ENCODE measurements at places on chromosomes 11 and 22.

GRCh38 chr11:353179-353873 lies 16.0 kb upstream of the B4GALNT4 start:
- DNase-seq: peak; percentile 91

DNA sequence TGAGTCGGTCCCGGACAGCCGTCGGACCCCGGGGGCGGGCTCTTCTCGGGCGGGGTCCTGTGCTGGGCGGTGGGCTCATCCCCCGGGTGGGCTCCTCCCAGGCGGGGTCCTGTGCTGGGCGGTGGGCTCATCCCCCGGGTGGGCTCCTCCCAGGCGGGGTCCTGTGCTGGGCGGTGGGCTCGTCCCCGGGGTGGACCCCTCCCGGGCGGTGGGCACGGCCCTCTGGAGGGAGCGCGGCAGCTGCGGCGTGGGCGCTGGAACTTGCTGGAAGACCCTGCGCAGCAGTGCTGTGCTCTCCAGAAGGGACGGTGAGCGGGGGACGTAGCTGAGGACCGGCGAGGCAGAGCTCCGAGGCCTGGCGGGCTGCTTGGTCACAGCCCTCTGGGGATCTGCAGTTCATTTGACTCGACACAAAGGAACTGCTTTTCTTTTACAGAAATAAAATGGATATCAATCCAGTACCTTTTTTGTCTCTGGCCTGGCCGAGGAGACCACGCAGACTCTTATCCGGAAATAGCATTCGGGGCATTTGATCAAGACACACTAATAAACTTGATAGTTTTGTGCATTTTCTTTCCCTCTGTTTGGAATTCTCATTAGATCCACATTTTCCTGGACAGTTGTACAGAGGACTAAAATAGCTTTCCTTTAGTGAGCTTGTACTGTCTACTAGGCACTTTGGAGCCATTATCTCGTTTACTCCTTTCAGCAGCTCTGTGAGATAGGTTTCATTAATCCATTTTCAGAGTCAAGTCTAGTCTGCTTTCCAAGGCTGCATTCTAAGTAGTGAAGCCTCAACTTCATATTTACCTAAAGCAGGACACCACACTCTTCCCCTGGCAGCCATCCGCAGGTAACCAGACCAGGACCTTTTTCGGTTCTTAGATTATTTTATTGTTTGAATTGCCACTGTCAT lies 812 bp downstream of the JAM3 start:
- DNase-seq: peak; percentile 62

GRCh38 chr11:26572770-26573402 lies 823 bp upstream of the MUC15 start:
- DNase-seq: peak; percentile 58

DNA sequence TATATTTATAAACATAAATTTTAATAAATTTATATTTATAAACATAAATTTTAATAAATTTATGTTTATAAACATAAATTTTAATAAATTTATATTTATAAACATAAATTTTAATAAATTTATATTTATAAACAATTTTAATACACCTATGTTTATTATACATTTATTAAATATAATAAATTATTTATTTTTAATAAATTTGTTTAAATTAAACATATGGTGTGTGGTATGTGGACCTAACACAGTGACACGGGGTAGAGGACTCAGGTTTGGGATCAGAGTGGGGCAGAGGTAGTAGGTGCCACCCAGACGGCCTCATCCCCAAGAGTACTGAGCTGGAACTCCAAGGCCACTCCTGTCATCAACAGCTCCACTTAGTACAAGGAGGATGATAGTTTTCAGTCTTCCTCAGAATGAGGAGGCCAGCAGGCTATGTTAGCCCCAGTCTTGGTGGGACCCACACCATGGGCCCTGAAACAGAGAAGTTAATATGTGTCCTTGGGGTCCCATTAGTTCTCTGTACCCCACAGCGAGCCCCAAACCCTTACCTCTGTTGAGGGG lies 46.7 kb upstream of the BID start:
- no peak for DNase-seq

- DNase-seq: peak; percentile 68
Measured at GRCh38 chr22:46070803-46071450, 79.4 kb upstream of the PPARA start.

GRCh38 chr11:73229321-73229895 lies 11.3 kb downstream of the P2RY2 start:
- DNase-seq: peak; percentile 84

DNA sequence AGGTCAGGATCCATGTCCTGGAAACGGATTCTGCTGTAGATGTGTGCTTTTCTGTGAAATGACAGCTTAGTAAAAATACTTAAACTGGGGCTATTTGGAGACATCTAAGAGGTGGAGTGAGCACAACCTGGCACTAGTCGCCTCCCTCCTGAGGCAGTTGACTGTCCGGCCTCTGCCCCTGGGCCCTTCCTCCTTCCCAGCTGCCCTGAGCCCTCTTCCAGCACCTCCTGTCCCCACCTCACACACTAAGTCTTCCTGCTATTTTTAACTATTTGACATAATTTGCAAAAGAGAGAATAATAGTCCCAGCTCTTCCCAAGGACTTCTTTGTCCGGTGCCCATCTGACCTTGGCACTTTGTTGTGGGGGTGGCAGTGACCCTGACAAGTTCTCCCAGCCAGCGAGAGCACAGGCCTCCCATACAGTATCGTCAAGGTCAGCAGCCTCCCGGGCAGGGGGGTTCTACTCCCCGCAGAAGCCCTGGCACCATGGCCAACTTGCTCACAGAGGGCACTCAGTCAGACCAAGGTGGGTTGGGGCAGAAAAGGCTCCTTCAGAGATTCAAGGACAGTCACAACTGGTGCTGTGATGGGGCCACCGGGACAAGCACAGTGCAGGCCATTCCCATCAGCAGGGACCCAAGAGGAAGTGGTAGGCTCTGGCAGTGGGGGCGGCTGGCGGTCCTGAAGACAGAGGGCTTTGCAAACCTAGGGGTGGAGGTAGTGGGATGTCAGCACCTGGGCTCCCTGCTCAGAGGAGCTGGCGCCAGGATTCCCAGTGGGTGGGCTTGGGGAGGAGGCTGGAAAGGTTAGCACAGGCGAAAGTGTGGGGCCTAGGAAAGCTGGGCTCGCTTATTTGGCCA lies 5.5 kb upstream of the NEAT1 start:
- DNase-seq: peak; percentile 33

- DNase-seq: no peak
Measured at GRCh38 chr11:123924027-123924426, 15.4 kb upstream of the OR4D5 start.

GRCh38 chr11:69686856-69687255 lies 11.7 kb upstream of the LTO1 start:
- no peak for DNase-seq

- DNase-seq: no peak
Measured at GRCh38 chr11:64697663-64698375, 25.2 kb downstream of the NRXN2 start.

DNA sequence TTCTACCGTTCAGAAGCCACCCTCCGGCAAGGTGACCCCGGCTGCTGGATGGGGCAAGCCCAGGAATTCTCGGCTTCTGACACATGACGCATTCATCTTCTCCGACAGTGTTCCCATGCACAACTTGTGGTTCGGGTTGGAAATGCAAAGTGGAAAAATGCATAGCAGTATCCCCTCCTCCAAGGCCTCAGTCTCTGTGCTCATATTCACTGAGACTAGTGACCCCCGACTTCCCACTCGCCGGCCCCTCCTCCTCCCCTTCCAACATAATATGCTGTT lies 70.0 kb upstream of the NTM start:
- DNase-seq: no peak

DNA sequence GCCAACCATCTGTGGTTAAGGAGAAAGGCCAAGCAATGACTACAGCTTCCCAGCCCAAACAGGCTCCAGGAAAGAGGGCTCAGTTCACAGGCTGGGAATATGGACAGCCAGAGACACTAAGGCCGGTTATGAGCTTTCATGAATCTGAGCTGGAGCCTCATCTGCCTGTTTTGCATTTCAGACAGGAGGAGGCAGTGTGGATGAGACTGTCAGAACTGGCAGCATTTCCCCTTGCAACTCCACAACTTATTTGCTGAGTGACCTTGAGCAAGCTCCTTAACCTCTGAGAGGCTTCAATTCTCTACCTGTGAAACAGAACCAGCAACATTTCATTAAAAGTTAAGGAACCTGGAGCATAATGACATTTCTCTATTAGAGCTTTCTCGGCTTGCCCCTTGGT lies 264.0 kb downstream of the ETS1 start:
- DNase-seq: no peak

GRCh38 chr11:73570415-73571114 lies 27.3 kb downstream of the FAM168A start:
- DNase-seq: no peak

GRCh38 chr11:22785251-22785650 lies 44.4 kb downstream of the SVIP start:
- no peak for DNase-seq

DNA sequence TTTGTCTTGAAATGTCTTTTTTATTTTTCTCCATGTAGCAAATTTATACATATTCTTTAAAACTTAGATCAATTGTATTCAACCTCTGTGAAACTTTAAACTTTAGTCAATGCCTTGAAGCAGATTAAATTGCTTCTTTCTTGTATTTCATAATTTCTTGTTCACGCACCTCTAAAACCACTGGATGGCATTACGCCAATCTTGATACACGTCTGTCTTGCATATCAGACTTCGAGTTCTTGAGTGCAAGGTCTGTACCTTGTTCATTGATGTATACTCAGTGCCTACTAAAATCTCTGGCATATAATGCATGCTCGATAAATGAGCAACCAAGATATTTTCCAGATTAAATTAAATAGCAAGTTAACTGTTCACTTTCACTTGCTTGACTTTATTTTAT lies 236.8 kb downstream of the CASP12 start:
- no peak for DNase-seq

- DNase-seq: peak; percentile 93
Measured at GRCh38 chr11:76120513-76121101, 85.7 kb downstream of the WNT11 start.

DNA sequence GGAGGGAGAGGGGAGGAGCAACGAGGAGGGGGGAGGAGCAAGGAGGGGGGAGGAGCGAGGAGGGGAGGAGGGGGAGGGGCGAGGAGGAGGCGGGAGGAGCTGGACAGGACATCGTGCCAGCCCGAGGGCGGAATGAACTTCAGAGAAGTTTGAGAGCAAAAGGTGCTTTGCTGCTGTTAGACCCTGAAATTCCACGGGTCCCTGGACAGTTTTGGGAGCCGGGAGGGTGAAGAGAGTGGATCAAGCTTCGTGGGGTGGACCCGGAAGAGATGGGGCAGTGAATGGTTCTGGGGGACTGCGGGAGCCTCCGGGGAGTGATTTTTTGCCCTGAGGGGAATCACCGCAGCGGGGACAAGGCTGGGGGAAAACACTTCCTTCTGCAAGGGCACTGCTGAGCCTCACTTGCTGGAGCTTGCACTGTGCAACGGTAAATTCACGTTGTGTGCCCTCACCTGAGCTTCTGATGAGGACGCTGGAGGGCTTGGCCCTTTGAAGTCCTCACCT lies 10.7 kb upstream of the NLRP6 start:
- DNase-seq: no peak

DNA sequence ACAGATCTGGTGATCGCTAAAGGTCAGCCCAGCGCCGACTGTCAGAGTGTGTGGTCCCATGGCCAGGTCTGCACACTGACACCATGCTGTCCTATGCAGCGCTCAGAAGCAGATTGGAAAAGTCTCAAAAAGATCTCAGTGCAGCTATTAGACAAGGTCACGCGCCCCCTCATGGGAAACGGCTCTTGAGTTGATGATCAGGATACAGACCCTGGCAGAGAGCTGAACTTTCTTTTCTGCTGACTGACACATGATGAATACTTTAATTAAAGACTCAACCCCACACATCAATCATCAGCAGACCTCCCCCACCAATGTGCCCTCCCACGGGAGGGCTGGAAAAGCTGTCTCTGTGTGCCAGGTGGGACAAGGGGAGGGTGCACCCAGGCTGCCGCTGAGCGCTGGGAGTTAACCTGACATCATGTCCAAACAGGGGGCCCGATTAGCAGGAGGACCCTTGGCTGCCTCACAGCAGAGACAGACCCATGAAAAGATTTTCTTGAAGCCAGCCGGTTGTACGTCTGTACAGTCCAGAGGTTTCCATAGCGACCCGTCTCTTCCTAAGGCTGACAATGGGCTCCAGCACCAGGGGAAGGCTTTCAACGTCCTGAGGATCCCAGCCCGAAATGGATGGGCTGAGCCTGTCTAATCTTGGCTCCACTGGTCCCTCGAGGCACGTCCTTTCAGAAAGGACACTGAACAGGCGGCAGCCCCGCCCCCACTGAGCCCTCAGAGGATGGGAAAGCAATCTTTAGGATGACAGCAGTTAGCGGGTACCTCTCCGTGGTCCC lies 26.9 kb downstream of the RASD2 start:
- peak; percentile 36 for DNase-seq

- no peak for DNase-seq
Measured at GRCh38 chr11:35747668-35748067, 85.1 kb downstream of the TRIM44 start.

- no peak for DNase-seq
Measured at GRCh38 chr11:45185228-45185729, 38.8 kb downstream of the PRDM11 start.

- DNase-seq: no peak
Measured at GRCh38 chr11:68743539-68743938, 7.8 kb downstream of the TESMIN start.

GRCh38 chr11:79045800-79046304 lies 395.0 kb downstream of the TENM4 start:
- DNase-seq: no peak

DNA sequence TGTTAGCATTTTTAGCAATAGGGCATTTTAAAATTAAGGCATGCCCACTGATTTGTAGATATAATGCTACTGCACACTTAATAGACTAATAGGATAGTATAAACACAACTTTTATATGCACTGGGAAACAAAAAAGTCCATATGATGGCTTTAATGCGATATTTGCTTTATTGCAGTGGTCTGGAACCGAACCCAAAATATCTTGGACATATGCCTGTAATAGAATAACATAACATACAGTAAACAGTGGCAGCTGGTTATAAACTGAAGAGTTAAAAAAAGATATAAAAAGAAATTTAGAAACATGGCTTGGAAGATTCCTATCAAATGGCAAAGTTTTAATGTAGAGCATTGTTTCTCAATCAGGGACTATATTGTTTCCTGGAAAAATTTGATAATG lies 111.9 kb downstream of the KIF18A start:
- DNase-seq: no peak

DNA sequence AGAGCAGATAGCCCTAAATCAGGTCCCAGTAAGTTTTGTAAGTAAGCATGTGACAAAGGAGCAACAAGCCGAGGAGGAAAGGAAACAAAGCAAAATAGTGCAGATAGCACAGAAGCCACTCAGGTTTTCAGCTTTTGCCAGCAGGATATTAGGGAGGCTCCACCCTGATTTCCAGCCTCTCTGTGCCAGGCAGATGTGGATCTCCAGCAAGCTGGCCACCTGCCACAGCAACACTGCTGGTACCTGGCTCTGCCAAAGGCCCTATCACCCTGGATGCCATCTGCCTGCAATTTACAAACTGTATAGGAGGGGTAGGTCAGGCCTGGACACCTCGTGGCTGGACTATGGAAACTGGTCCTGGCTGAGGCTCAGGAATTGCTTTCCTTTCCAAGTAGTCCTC lies 12.2 kb upstream of the NNMT start:
- no peak for DNase-seq

GRCh38 chr22:37284805-37285355 lies 2.6 kb downstream of the CYTH4 start:
- DNase-seq: no peak
